ENCODE measurements at places on chromosomes 4 and X.

GRCh38 chrX:150100261-150100660, 162.0 kb upstream of the EOLA2 start:
- DNase-seq, result no peak

DNA sequence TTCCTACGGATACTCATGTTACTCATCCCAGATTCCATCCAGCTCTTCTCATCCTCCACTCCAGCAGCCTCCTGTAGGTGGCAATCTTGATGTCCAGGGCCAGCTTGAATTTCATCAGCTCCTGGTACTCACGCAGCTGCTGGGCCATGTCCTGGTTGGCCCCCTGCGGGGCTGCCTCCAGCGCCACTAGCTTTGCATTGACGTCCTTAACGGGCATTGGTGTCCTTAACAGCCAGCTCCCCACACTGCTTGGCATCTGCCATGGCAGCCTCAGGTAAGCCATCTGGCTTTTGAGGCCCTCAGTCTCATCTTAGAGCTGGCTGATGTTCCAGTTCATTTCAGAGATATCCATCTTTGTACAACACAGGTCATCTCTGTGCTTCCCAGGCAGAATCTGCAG, 223.7 kb downstream of the FGF13 start:
- no peak for DNase-seq

GRCh38 chr4:61248705-61249104, 48.6 kb downstream of the ADGRL3 start:
- no peak for DNase-seq

GRCh38 chrX:80578517-80579105, 158.4 kb downstream of the TENT5D start:
- DNase-seq, result no peak

GRCh38 chr4:147311956-147312355, 168.9 kb upstream of the EDNRA start:
- DNase-seq, result no peak

GRCh38 chr4:102572452-102572851, 71.3 kb downstream of the NFKB1 start:
- DNase-seq, result no peak

GRCh38 chr4:172995161-172995560, 173.4 kb upstream of the GALNT7 start:
- no peak for DNase-seq

- DNase-seq, result no peak
Observed at GRCh38 chr4:153181293-153181692, 22.9 kb upstream of the TRIM2 start.

GRCh38 chrX:68363984-68364383, 69.3 kb downstream of the OPHN1 start:
- DNase-seq, result no peak

Data from stimulated activated CD8-positive, alpha-beta memory T cell treated with anti-CD3 and anti-CD28 coated beads, Interleukin-15, amount 100 ng/mL, for 24 hours (primary cell).